SK-MEL-5 (cell line): ENCODE measurements at places on chromosomes 1 and 21. TPM values are rescaled to one million over a fixed set of nuclear protein-coding genes. Genes with fewer than 3 reads are reported as not detected.

The APOBEC4 gene
- total RNA-seq = not detected in 2 replicates

The NBPF8 gene
- total RNA-seq = 7.4 and 9.3 TPM in 2 replicates

The LY9 gene
- not detected in 2 replicates for total RNA-seq

The TMPRSS15 gene
- total RNA-seq = 0.11 and 0.58 TPM in 2 replicates

The TPTE gene
- total RNA-seq = 0.26 and 1.5 TPM in 2 replicates

The FCRL1 gene
- not detected in 2 replicates for total RNA-seq

The LCE1C gene
- not detected in 2 replicates for total RNA-seq

DNA sequence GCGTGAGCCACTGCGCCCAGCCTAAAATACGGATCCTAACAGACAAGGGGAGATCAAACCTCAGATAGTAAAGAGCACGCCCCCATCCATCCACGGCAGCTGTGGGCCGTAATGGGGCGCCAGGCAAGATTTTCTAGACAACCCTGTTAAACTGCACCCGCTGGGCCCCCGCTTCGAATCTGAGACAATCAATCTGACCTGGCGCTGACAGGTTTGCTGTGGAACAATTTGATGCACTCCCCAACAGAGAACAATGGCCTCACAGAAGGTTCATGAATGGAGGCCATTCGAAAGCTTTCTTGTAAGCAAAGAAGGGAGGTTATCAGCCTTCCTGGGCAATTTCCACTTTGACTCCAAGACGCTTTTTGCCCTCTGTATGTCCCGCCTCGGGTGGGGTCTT lies 30.5 kb downstream of the CLSTN1 start:
- DNase-seq = no peak

- no peak for DNase-seq
Measured at GRCh38 chr1:183103147-183103546, 79.9 kb downstream of the LAMC1 start.

DNA sequence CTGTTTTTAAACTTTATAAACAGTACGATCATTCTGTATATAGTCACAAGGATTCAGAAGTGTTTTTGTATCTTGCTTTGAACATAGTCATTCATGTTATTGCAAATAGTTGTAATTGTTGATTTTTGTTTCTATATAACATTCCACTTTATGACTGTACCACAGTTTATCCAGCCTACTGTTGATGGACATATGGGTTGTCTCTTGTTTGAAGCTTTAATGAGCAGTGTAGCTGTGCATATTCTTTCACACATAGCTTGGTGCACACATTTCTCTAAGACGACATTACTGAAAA lies 6.1 kb downstream of the CD101 start:
- DNase-seq = no peak

DNA sequence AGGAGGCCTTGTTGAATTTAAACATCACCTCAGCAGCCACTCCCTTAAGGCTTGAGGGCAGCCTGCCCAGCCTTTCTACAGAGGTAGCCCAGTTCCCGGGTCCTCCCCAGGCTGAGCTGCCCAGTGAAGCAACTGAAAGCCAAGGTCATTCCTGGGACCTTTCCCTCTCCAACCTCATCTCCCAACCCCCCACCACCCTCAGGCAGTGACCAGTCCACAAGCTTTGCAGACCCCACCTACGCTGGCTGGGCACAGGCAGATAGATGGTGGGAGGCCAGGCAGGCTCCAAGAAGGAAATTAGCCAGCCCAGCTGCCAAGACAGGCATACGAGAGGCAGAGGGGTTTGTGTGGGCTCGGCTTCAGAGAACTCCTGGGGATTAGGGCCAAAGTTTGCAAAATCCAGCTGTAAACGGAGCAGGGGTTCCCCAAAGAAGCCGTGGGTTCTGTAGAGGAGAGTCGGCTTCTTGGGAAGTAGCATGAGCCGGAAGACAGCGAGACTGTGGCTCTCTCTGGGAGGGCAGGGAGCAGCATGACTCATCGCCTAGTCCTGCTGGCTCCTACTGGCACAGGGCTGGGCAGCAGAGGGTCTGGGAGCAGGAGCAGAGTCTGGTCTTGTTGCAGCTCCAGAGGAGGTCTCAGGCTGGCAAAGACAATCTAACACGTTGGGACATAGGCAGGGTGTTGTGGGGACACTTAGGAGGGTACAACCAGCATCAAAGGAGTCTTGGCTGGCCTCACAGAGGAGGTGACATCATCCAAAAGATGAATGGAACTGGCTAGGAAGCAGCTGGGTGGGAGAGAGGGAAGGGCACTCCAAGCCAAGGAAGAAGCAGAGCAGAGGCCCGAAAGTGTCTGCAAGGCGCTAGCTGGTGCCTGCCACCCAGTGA lies 2.8 kb upstream of the ZC3H12A start:
- peak; percentile 66 for DNase-seq

DNA sequence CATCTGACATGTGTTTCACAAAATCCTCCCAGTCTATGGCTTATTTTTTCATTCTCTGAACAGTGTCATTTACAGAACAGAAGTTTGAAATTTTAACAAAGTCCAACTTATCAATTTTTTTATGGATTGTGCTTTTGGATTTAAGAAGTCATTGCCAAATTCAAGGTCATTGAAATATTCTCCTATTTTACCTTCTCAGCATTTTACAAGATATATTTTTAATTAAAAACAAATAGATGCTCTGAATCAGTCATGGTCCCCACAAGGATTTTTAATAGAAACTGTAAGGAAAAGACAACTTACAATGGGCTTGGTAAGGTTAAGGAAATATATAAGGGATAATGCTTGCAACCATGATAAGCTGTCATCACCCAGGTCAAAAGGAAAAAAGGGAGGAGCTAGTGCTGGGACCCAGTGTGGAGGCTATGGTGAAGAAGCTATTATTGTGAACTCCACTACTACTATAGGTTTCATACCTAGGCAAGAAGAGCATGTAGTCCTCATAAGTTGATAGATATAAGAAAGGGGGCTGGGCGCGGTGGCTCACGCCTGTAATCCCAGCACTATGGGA lies 144.5 kb upstream of the KCNJ15 start:
- DNase-seq = no peak

- no peak for DNase-seq
Measured at GRCh38 chr1:25208092-25208491, 24.2 kb downstream of the SYF2 start.

DNA sequence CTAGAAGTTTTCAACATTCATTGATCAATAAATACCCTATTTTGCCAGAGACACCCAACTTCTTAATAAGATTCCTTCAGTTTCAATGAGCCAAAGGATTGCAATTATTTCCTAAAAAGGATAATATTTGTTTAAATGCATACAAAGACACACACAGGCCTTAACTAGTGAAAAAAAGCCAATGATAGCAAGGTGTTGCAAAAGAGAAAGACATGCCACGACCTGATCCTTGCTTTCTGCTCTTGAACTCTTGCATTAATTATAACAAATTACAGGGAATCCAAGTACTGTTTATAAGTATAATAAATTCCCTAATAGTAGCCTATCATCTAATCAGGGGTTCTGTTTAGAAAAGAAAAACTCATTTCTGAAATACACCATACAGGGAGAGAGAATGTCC lies 131.1 kb downstream of the PTPN14 start:
- no peak for DNase-seq

GRCh38 chr1:7042322-7043190 lies 257.3 kb downstream of the CAMTA1 start:
- peak; percentile 47 for DNase-seq

DNA sequence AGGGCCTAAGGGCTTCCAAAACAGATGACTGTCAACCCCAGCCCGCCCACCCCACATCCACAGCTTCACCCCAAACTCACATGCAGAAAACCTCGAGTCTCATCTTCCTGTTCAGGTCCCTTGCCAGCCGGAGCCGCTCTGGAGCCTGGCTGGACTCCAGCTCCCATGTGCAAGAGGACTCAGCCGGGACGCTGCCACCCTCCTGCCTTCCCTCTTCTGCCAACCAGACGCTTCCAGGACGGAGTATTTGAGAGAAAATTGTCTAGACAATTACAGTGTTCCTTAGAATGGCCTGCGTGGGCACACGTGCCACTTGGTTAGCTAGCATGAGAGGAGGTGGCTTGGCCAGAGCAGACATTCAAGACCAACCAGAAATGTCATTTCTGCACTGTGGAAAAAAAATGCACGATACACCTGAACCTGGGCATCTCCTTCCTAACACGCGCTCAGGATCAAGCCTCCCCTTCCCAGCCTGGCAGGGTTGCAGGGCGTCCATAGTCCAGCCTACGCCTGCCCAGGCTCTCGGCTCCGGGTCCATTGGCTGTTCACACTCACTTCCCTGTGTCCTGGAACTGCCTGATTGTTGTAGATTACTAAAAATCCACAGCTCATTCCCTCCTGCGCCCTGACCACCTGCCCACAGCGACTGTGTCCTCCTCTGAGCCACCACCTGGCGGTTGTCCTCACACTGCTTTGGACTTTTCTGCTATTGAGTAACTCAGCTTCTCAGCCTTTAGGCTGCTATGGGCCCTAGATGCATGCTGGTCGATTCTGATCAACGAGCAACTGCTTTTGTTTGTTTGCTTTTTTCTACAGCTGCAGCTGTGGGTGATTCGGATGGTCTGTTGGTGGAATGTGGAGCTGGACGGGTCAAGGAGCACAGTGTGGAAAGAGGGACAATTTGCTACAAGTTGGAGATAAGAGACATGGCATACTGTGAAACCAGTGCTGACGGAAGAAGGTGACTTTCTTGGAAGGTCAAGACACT lies at the start of gene CLDN14:
TSS of gene CLDN14 (minus strand) at position 708 of the 988 bp plus-strand sequence. CDS start 18,427 bp downstream, outside the sequence.
- DNase-seq = no peak

DNA sequence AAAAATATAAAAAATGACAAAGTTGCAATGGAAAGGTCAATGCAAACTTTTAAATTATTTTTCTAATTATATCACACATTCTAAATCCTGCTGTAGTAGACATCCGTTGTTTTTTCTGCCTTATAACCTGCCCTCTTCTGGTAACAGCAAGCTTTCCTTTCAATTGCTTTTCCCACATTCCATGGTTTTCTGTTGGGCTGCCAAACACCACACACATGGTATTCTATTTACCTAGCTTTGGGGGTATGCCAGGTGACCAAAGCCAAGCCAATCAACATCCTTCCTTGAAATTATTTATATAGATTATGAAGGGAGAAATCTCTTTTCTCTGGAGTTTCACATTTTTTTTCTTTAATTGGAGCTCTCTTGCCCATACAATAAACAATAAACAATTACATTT lies 3.4 kb upstream of the LAMC1 start:
- peak; percentile 47 for DNase-seq

DNA sequence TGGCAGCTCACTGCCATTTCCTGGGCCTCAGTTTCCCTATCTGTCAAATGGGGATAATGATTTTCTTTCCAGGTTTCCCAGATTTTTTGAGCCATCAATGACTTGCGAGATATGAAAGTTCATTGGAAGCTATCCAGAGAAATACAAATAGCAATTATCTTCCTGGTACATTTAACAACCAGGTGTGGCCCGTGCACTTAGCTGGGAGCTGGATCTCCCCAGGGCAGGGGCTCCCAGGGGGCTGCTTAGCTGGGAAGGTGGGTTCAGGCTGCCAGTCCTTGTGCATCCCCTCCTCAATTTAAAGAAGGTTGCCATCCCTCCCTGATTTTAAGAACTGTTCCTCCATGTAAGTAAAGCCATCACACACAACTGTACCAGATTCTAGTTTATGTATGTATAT lies 3.6 kb upstream of the TMEM54 start:
- no peak for DNase-seq

- no peak for DNase-seq
Measured at GRCh38 chr1:245750261-245750660, 595.5 kb downstream of the KIF26B start.

DNA sequence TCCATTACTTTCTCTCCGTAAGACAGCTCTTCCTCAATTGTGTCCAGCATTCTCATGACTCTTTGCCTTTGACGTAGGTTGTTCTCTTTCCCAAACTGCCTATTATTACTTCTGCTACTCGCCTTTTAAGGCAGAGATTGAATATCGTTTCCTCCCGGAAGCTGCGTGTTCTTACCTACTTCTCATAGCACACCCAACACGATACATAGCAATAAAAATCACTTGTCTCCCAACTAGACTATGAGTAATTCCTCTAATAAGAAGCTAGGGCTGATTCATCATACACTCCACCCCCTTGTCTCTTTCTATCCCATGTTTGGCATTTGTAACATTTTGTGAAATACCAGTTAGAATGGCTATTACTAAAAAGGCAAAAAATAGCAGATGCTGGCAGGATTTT lies 55.8 kb upstream of the SGIP1 start:
- no peak for DNase-seq

DNA sequence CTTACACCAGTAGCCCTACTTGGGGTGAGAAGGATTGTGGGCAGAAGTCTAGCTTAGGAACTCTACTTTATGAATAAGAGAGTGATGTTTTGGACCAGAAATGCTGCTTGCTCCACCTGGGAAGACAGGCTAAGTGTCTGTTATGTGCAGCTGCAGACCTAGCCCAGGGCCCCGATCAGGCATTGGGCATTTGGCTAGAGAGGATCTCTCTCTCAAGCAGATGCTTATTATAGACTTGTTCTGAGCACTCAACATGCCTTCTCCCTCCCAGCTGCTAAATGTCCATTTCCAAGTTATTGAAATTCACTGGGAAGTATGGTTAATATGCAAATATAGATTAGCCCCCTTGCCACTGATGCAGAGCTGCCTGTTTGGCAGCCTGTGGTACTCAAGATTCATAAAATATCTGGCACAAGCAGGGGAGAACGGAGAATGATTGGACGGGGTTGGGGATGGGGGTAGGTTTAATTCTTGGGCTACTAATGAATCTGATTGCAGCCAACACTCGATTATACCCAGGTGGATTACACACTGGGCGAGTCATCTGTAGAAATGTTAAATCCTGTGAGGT lies 115.9 kb downstream of the KCND3 start:
- DNase-seq = no peak

GRCh38 chr1:173333581-173333980 lies 126.5 kb upstream of the TNFSF4 start:
- no peak for DNase-seq

GRCh38 chr1:93029317-93029716 lies 49.8 kb upstream of the MTF2 start:
- no peak for DNase-seq

GRCh38 chr21:26003404-26003803 lies 167.2 kb downstream of the APP start:
- DNase-seq = no peak

- DNase-seq = no peak
Measured at GRCh38 chr1:93813076-93813475, 65.9 kb downstream of the DNTTIP2 start.
